ENCODE measurements at places on chromosomes 6 and 20.

DNA sequence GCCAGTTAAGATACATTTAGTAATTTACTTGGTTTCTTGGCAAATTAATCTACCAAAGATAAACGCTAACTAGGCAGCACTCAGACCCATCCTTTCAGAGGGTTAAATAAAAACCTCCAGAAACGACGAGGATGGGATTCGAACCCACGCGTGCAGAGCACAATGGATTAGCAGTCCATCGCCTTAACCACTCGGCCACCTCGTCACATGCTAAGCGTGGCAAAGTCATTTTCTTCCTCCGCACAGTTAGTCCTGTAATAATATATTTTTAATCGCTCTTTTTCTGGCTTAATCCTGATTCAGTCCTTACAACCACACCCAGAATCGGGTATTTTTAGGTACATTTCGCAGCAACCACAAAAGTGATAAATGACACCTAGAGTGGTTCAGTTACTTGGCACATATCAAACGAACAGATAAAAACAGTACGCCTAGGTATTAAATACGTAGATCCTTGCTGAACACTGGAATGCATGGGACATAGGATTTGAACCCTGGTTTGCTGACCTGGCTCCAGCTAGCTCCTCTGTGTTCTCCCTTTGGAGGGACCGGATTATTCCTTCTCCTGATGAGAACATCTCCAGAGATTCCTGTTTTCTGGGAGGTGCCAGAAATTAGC, 71.6 kb downstream of the GPX5 start:
- no peak for DNase-seq

DNA sequence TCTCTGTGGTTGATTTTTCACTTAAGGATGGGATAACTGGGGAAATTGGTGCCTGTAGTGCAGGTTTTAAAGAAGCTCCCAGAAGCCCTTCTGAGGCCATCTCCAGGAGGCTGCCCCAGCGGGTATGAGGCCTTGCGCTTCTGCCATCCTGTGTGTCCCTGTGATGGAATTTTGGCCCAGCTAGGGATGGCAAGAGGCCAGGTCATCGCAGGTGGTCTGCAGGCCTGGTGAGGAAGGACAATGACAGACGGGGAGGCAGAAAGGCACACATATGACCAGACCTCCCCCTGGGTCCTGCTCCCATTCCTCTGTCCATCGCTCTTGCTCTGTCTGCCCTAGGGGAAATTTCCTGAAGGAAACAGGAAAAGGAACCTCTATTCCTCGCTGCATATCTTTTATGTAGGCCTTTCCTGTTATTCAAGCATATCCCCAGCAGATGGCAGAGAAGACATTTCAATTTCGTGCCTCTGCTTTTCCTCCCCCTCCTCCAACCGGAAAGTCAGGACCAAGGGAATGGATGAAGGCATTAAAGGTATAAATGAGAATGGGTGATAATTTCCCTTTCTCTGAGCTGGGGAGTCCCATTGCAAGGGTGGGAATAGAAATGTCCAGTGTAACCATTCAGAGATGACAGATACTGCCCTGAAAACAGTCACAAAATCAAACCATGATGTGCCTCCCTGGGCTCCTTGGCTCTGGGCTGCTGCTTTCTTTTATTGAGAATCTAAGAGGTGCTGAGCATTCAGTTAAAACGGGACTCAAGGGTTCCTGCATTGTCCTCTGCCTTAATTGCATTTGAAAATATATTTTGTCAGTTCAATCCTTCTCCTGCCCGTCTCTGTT, 17.6 kb upstream of the HLA-F start:
- DNase-seq = peak; percentile 38

- DNase-seq = no peak
Measured at GRCh38 chr6:36345681-36346466, 9.2 kb upstream of the BNIP5 start.

- no peak for DNase-seq
Measured at GRCh38 chr6:96116674-96117073, 100.9 kb downstream of the FUT9 start.

- DNase-seq = no peak
Measured at GRCh38 chr6:46507426-46507825, 16.2 kb upstream of the RCAN2 start.

- peak; percentile 16 for DNase-seq
Measured at GRCh38 chr6:32885698-32886286, 31.8 kb downstream of the PSMB9 start.

GRCh38 chr6:132971676-132972075, 157.3 kb downstream of the RPS12 start:
- no peak for DNase-seq

GRCh38 chr6:3266170-3266569, 7.4 kb downstream of the PSMG4 start:
- DNase-seq = no peak

GRCh38 chr20:5073660-5074231, 46.0 kb downstream of the PCNA start:
- DNase-seq = no peak

DNA sequence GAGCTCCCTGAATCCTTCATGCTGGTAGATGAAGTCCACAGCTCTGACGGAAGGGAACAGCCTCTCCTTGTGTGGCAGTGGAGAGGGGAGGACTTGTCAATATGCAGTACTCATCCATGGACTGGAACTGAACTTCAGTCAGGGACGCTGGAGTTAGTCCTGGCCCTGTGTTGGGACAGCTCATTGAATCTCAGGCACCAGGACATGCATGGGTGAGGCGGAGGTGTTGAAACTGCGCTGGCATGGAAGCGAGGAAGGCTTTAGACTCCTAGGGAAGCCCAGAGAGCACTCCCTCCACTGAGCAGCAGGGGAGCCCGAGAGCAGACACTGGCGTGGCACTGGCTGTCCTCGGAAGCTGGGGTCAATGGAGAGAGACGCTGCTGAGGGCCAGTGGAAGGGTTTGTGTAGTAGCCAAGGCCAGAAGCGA, 161.3 kb upstream of the GGTLC1 start:
- DNase-seq = peak; percentile 44

- DNase-seq = no peak
Measured at GRCh38 chr6:137361701-137362100, 132.5 kb downstream of the OLIG3 start.

DNA sequence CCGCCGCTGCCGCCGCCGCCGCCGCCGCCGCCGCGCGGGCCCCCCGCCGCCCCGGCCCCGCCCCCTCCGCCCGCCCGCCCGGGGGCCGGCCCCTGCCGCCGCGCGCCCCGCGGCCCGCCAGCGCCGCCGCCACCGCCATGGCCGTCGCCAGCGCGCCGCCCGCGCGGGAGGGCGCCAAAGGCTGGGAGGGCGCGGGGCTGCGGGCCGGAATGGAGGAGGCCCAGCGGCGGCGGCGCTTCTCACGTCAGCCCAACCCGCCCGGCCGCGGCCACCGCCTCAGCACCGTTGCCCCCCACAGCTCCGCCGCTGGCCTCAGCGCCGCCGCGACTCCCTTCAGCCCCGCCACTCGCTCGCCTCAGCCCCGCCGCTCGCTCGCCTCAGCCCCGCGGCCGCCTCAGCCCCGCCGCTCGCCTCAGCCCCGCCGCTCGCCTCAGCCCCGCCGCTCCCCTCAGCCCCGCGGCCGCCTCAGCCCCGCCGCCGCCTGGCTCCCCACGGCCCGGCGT, 258 bp downstream of the PHF10 start:
- peak; percentile 46 for DNase-seq

GRCh38 chr20:7571521-7572055, 368.7 kb downstream of the HAO1 start:
- DNase-seq = no peak

DNA sequence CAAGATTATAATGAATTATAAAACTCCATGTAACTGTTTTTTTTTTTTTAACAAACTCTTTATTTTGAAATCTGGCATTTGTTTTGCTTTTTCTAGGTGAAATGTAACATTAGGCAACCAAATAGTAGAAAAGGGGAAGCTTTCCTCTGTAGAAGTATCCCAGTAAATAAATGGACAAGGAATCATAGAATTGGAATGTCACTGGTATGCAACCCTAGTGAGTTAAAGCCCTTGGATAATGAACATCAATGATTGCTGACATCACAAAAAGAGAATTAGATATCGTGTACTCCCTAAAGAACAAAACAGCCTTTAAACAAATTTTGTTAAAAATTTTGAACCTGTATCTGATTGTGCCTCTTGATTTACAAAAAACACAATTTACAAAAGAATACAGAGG, 93.9 kb upstream of the OGFRL1 start:
- no peak for DNase-seq
